NCI-H226 (cell line): ENCODE measurements at places on chromosomes 4 and X.

- DNase-seq, result no peak
These were observed 177.8 kb upstream of the ATP6AP2 start for GRCh38 chrX:40402831-40403533.

DNA sequence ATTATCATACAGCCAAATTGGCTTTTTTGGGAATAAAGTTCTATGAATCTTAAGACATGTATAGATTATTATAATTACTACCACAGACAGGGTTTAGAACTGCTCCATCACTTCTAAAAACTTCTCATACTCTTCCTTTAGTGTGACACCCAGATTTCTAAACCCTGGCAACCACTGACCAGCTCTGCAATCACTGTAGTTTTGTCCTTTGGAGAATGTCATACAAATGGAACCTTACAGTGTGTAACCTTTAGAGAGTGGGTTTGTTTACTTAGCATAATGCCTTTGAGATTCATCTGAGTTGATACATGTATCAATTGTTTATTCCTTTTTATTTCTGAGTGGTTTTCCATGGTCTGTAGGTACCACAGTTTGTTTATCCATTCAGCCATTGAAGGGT is 95.0 kb downstream of the TMEM164 start:
- DNase-seq, result no peak

- DNase-seq, result no peak
These were observed 163.3 kb upstream of the SPRY1 start for GRCh38 chr4:123233136-123233768.

DNA sequence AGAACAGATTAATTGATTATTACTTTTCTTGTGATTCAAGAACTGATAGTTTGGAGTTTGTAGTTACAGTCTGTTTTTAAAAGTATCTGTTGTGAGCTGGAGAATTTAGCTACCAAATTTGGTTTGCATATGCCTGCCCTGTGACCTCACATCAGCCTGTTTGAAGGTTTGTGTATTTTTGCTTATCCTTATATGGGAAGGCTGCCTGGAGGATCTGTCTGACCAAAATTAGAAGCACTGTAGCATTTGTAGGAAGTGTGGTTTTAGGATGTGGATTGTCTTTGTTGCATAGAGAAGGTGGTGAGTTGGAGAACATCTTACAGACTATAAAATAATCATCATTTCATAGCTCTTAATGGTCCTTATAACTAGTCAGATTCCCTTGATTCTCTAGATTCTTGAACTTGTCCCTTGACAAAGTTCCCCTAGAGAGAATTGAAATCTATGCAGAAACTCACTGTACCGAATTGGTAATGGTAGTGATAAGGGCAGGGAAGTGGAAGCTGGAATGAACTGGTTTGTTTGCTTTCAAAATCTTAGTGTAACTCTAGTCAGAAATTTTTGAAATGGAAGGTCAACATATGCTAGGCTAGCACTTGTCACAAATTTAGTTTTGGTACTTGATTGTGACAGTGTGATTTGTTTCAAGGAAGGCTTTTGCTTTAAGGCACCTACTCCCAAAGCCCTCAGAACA is 57.3 kb downstream of the SH3BGRL start:
- DNase-seq, result no peak

GRCh38 chr4:84024405-84024804 is 474.7 kb downstream of the NKX6-1 start:
- no peak for DNase-seq

DNA sequence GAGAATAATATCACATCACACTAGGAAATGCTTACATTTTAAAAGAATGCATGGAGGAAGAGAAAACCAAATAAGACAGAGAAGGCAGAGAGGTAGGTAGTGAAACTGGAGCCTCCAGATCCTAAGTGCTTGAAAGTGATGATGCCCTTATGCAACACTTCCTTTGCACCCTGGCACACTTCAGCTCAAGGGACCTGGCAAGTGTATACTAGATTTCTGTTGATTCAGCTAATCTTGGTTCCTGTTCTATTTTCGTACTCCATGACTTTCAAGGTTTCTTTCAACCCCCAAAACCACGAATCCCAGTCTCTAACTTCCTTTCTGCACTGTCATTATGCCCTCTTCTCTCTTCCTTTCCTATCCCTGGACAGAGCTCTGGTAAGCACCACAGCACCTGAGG is 36.9 kb upstream of the SH3KBP1 start:
- no peak for DNase-seq

DNA sequence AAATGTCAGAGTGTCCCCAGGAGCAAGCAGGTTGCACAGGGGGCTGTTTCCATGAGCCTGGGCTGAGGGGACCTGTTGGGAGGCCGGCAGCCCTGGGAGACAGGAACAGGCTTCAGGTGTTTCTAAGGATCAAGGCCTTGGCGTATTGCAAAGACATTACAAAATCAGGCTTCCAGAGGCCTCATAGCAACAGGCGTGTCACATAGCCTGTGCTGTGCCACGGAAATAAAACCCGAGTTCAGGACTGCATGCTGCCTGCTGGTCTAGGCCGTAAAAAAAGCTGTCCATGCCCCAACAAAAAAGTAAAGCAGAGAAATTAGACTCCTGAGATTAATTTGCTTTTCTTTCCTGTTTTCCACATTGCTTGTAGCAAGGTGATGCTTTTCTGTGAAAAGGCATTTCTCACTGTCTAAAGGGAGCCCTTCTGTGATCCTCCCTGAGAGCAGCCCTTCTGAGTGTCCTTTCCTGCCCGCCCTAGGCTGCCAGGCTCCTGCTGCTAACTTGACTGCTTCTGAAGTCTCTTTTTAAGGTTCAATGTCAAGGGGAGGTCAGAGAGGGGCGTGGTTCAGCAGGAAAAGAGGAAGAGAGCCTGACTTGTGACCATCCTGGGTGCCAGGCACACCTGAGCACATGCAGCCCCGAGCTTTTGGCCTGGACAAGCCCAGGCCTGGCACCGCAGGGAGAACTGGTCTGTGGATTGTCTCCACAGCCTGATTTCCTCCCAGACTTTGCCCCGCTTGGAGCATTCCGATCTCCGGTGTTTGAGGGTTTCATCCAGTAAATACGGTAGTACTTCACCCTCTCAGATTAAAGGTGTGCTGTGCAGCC is 21.3 kb downstream of the SHROOM2 start:
- DNase-seq, result no peak

DNA sequence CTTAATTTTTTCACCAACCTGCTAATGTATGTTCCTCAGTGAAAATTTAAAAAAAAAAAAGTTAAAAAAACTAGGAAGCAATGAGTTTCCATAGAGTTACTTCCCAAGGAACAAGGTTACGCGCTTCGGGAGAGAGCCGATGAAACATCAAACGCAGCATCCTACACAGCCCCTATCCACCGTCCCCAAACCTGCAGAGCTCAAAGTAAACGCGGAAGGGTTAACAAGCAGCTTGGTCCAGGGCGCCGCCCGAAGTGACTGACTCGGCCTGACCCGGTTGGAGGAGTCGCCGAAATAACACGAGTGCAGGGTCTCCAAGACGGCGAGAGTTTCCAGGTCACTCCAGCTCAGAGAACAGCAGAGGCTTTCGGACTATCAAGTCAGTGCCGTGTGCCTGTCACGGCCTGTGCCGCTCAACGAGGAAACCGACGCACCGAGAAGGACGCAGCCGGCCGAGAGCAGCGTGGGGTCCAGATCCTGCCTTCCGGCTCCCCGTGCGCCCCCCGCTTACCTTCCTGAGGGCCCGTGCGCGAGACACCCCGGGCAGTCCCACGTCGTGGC is 512 bp downstream of the NOP14 start:
- DNase-seq, result no peak

GRCh38 chrX:121456315-121456714 is 408.9 kb downstream of the GLUD2 start:
- no peak for DNase-seq

- no peak for DNase-seq
These were observed 125.0 kb upstream of the GRPR start for GRCh38 chrX:15998350-15998749.

GRCh38 chr4:121073004-121073435 is 685 bp upstream of the NDNF start:
- no peak for DNase-seq

- no peak for DNase-seq
These were observed 62.6 kb upstream of the MAGEH1 start for GRCh38 chrX:55389376-55389775.

GRCh38 chr4:5757091-5757490 is 46.1 kb downstream of the EVC start:
- no peak for DNase-seq

DNA sequence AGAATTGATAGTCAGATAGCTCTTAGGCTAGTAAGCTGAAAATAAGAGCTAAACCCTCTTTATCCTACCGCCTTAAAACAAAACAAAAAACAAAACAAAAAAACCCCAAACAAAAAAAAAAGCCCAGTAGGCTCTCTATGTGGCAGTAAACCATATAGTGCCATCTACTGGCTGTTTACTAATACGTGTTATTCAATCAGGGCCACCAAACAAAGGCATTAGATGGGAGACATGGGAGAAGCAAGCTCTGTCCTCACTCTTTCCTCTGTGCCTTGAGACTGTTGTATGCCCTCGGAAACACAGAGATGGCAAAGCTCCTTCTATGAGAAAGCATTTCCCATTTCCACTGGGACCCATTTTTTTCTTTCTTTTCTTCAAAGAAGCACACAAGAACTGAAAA is 148.8 kb upstream of the MID1 start:
- DNase-seq, result peak; percentile 7

DNA sequence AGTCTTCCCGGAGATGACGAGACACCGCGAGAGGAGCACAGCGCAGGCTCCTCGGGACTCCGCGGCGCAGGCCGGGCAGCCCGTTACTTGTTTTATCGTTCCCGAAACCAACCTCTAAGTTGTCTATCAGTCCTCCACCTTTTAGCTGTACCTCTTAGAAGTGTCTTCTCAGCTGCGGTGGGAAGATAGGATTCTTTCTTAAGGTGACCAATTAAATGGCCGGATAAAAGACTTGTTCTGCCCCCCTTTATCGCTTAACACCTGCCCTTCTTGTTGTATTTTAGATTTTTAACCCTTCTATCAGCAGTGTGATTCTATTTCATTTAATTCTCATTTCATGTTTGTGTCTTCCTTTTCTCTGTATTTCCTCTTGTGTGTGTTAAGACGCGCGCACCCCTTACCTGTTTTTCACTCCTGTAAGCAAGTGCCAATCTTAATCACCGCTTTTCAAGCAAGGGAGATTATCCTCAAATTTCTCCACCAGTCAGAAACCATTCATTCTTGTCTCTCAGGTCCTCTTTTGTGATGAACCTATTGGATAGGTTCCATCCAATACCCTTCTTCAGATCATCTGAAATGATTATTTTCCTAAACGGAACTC is at the start of gene SLC9B2:
Gene SLC9B2 (minus strand): TSS at position 15 of the 601 bp plus-strand sequence. CDS start 9,211 bp downstream, outside the sequence.
- peak; percentile 47 for DNase-seq

GRCh38 chr4:140851032-140851636 is 94.9 kb upstream of the TBC1D9 start:
- no peak for DNase-seq

DNA sequence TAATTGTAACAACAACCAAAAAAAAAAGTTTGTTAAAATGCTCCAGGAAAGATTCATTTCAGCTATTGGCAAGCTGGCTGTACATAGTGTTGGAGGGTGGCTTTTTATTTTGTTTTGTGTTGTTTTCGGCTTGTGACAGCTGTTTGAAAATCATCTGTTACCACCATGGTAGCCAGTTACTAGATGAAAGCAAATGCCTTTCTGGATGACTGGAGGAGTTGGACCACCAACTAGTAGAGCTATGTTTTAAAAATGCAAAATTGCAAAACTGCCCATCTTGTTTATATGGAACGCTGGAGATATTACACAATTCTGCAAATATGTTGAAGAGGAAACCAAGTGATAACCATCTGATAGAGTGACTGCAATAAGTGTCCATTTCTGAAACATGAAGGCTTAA is 53.2 kb upstream of the TNIP3 start:
- DNase-seq, result peak; percentile 45

GRCh38 chr4:8220661-8221450 is 21.8 kb downstream of the SH3TC1 start:
- DNase-seq, result no peak

- no peak for DNase-seq
These were observed 111.7 kb downstream of the GALNTL6 start for GRCh38 chr4:171924746-171925376.

DNA sequence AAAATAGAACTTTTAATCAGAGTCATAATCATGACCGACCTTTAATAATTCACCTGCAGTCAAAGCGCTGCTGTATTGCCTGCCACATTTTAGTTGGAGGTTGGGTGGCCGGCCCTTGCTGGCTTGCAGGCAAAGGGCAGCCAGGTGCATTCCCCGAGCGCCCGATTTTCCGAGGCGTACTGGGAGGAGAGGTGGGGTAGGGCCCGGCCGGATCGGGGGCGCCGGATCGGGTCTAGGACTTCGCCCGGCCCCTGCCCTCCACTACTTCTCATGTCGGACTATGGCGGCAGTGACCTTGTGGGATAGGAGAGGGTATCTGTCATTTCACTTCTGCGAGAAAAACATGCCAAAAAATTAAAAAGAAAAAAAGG is 2.5 kb upstream of the RS1 start:
- DNase-seq, result no peak

GRCh38 chr4:32684160-32684559 is 1964.0 kb downstream of the PCDH7 start:
- DNase-seq, result no peak

DNA sequence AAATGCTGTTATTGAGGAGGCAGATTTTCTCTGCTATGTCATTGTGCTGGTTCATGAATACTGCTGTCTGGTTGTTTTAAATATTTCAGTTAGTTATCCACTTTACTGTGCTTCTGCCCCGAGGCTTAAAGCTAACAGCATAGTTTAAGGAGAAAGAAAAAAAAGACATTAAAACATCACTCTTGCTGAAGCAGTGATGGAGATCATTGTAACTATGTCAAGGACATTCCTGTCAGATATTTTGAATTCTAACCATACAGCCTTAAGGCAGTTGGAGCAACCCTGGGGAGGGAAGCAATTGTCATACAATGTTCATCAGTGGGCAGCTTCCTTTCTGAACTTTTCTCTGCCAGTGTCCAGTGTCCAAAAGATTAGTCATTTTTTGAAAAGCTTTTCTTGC is 199.0 kb upstream of the DDX53 start:
- DNase-seq, result peak; percentile 52

GRCh38 chr4:163681208-163681821 is 186.8 kb downstream of the TMA16 start:
- no peak for DNase-seq

DNA sequence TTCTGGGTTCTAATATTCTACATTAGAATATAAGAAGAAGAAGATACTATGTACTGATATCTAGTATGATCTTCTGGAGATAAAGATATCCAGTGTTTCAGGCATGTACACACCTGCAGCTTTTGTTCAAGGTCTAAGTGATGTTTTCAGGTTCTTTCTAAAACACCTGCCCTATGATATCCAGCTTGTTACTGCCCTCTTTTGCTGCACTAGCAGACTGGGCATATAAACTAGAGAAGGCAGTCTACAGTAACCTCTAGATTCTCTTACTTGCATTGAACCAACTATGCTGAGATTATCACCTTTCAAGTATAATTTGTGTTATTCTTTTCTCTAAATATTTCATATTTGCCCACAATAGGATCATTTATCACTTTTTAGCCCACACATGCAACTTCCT is 1.9 kb upstream of the FRYL start:
- no peak for DNase-seq

GRCh38 chr4:26451597-26451996 is 38.7 kb downstream of the CCKAR start:
- DNase-seq, result no peak

- no peak for DNase-seq
These were observed 29.0 kb downstream of the DDX60L start for GRCh38 chr4:168451331-168451730.

GRCh38 chrX:32408389-32408788 is 803.0 kb downstream of the DMD start:
- DNase-seq, result no peak
